H9 (cell line): ENCODE measurements at places on chromosomes 3 and 15. TPM values are rescaled to one million over a fixed set of nuclear protein-coding genes. Genes with fewer than 3 reads are reported as not detected.

Gene CHP1
- 87.0 and 97.7 TPM in 2 replicates for total RNA-seq

DNA sequence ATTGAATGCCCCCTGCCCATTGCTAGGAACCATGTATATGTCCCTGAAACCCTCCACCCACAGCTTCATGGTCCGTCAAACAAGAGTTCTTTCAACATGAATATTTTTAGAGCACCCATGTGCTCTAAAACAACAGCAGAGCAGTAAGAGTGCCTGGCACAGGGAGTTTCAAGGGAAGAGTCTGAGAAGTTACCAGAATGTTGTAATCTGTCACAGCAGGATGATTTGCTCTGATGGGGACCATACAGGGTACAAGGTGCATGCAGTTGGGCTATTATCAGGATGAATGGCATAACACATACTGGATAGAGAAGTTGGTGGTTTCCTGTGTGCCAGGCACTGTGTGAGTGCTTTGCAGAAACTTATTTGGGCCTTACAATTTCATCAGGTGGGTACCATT lies 27.8 kb upstream of the FLNB start:
- no peak overlapping the region for H3K27ac ChIP-seq
- no peak for DNase-seq
- H3K4me1 ChIP-seq, result no peaks in the 10 kb centered on the region; the same call in 1 of the 2 replicates
- H3K36me3 ChIP-seq, result no peaks in the 10 kb centered on the region

GRCh38 chr3:3699816-3700633 lies 99.2 kb upstream of the LRRN1 start:
- no peaks in the 10 kb centered on the region for H3K27me3 ChIP-seq
- no peaks in the 10 kb centered on the region; the same call in 1 of the 2 replicates for H3K4me1 ChIP-seq
- no peak overlapping the region for H3K27ac ChIP-seq

Gene CAMK1
- 9.0 and 9.2 TPM in 2 replicates for total RNA-seq

DNA sequence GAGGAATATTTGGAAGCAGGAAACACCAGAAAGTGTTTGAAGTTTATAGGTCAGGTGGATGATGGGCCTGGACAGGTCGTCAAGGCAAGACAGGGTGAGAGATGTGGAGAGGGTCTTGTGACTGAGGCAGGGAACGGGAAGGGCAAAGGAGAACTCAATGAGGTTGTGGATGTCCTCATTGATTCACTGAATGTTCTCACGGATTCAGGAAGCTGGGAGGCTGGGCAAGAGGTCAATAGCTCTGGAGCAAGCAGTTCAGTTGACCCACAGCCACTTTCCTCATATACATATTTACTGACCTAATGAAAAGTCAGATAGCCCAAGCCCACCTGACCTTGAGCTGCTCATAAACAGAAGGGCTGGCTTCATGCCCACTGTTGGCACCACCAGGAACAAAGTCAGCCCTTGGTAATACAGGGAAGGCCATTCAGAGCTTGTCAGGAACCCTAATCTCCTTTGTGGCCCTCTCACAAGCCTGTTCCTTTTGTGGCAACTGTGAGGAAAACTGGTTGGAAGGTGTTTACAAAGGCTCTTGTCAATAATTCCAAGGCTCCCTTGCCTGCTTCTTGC lies 31.6 kb downstream of the ARRDC4 start:
- no peaks in the 10 kb centered on the region for H3K27me3 ChIP-seq
- H3K4me3 ChIP-seq, result no peak overlapping the region
- H3K27ac ChIP-seq, result no peak overlapping the region
- no peaks in the 10 kb centered on the region for H3K4me1 ChIP-seq
- H3K36me3 ChIP-seq, result peaks cover 8% of the 10 kb centered on the region

Gene MORC1
- total RNA-seq, result not detected in 2 replicates

DNA sequence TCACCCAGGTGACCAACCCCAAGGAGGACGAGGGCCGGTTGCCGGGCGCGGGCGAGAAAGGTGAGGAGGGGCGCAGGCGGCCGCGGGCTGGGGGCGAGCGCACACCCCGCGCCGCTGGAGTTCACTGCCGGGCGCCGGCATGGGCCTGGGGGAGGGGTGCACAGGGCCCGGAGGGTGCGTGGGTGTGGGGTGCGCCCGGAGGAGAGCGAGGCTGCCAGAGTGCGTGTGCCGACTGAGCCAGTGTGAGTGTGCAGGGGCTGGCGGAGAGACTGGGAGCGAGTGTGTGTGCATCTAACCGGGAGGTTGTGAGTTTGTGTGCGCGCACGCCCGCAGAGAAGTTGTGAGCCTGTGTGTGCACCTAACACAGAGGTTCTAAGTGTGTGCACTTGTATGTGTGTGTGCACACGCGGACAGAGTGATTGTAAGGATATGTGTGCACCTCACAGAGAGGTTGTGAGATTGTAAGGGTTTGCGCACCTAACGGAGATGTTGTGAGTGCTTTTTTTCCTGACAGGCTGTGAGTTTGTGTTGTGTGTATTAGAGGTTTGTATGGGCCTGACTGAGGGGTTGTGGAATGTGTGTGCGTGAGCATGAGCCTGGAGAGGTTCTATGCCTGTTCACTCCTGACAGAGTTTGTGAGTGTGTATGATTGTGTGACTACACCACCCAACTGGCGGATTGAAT lies 681 bp downstream of the CTDSPL start:
- peaks cover 5% of the 10 kb centered on the region; the same call in 1 of the 2 replicates for H3K36me3 ChIP-seq
- H3K27ac ChIP-seq, result no peak overlapping the region
- H3K4me3 ChIP-seq, result peak overlapping the region; percentile 83

Gene APBA2
- 12.2 and 14.3 TPM in 2 replicates for total RNA-seq

Gene CELF6
- 0.13 and 0.18 TPM in 2 replicates for total RNA-seq

DNA sequence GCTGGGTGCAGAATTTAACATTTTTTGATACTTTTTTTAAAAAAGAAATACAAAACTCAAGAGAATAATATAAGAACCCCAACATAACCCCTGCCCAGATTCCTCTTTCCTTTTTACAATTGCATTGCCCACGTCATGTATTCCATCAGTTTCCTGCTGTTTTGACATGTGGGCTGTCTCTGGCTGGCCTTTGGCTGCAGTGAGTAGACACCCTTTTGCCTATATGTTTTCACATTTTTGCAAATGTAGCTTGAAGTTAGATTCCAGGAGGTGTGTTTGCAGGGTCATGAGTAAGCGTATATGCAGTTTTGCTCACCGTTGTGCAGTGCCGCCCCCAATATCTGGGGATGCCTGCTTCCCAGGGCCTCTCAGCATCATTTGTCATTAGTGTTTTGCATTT lies 28.0 kb upstream of the ATP10A start:
- no peak for DNase-seq
- no peak overlapping the region for H3K4me3 ChIP-seq
- no peaks in the 10 kb centered on the region for H3K4me1 ChIP-seq
- H3K36me3 ChIP-seq, result no peaks in the 10 kb centered on the region
- H3K27ac ChIP-seq, result no peak overlapping the region
- H3K27me3 ChIP-seq, result no peaks in the 10 kb centered on the region

GRCh38 chr3:64686446-64686908 lies 1.3 kb downstream of the ADAMTS9 start:
- no peaks in the 10 kb centered on the region for H3K36me3 ChIP-seq
- DNase-seq, result no peak
- H3K27me3 ChIP-seq, result peaks cover 41% of the 10 kb centered on the region
- H3K4me1 ChIP-seq, result peaks cover 5% of the 10 kb centered on the region

- H3K4me3 ChIP-seq, result no peak overlapping the region
- no peak overlapping the region for H3K27ac ChIP-seq
- DNase-seq, result no peak
- no peaks in the 10 kb centered on the region; the same call in 1 of the 2 replicates for H3K4me1 ChIP-seq
- H3K36me3 ChIP-seq, result no peaks in the 10 kb centered on the region
Observed at GRCh38 chr15:36335659-36336058, 243.8 kb upstream of the CDIN1 start.

DNA sequence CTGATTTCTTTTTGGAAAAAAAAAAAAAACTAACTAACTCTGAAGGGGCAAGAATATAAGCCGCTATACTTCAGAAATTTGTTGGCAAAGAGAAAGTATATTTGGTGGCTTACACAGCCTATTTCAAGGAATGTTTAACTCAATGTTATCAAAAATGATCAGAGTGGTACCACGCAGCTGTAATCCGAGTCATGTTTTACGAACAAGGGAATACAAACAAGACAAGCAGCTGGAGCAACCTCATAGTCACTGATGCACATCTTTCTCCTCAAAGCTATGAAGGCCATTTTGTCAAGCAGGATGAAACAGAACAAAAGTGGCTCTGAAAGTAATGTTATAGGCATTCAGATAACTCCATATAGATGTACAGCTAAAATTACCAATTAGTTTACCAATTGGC lies 81.2 kb downstream of the SCAPER start:
- H3K27me3 ChIP-seq, result no peaks in the 10 kb centered on the region
- DNase-seq, result no peak
- H3K36me3 ChIP-seq, result peaks cover 6% of the 10 kb centered on the region; the same call in 1 of the 2 replicates
- no peaks in the 10 kb centered on the region for H3K4me1 ChIP-seq
- H3K4me3 ChIP-seq, result no peak overlapping the region
